ENCODE measurements at places on chromosomes 12 and 14.

DNA sequence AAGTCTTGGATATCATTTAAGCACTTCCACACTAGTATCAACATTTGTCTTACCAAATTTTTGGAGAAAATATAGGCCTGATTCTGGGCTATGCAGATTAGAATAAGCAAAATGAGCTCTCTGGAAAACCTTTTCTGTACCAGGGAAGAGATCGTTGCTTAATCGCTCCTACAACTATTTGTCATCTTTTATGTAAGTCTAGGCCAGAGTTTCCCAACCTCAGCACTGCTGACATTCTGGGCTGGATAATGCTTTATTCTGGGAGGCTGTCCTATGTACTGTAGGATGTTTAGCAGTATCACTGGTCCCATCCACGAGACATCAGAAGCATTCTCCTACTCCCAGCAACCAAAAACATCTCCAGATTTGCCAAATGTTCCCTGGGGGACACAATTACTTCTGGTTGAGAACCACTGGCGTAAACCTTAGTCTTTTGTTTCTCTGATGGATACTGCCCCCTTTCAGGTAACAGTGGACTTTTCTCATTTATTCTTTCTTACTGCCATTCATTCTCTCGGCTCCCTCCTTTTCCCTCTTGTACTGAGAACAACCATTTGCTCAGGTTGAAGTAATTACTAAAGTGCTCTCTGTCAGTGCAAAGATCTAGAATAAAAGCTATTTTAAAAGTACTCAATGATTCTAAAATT, 316.9 kb upstream of the E2F7 start:
- H3K27ac ChIP-seq, result no peak overlapping the region
- H3K36me3 ChIP-seq, result no peaks in the 10 kb centered on the region
- DNase-seq, result no peak
- H3K4me1 ChIP-seq, result no peaks in the 10 kb centered on the region
- H3K4me3 ChIP-seq, result no peak overlapping the region

DNA sequence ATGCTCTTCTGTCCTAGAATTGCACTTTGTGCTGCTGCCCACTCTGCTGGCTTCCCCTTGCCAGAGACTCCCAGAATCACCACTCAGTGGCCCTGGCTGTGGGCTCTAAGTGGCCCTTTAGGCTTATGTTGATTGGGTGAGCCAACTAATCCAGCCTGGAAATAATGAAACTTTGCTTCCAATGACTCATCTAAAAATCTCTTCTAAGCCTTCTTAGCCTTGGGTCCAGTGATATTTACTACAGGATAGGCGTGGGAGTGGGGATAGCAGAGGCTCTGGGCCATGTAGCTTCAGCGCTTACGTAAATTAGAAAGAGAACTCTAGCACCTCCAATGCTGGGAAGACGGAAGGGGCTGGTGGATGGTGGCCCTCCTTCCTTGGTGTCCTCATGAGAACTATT, 137.9 kb downstream of the TTC8 start:
- no peaks in the 10 kb centered on the region for H3K36me3 ChIP-seq
- H3K4me1 ChIP-seq, result no peaks in the 10 kb centered on the region
- no peaks in the 10 kb centered on the region for H3K27me3 ChIP-seq
- H3K27ac ChIP-seq, result no peak overlapping the region
- H3K4me3 ChIP-seq, result no peak overlapping the region

DNA sequence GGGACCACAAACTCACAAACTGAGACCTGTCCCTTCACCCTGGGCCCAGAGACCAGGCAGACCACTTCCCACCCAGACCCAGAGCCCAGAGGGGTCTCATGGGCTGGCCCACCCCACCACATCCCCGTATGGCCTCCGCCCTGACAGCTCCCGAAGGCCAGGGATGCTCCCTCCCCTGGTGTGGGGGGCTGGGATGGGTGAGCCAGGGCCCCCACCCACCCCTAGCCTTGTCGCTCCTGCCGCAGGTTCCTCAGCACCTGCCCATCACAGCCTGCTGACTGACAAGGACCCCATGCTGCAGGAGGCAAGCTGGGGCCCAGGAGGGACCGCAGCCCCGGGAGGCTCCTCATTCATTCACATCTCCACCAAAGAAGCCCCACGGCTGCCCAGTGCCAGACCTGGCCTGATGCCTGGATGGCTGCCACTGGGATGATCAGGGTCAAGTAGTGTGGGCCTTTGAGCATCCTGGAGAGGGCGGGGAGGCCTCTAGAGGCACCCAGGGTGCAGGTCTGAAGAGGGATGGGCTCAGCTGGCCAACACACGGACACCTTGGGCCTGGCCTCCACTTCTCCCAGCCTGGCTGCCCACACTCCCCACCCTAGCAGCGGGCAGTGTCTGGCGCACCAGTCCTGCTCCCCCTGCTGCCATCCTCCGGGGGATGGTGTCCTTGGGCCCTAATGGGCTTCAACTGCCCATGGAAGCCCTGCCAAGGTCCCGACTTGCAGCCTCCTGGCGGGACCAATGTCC, 24.7 kb upstream of the GPR132 start:
- no peak for DNase-seq
- H3K4me1 ChIP-seq, result peaks cover 9% of the 10 kb centered on the region
- H3K27ac ChIP-seq, result no peak overlapping the region

DNA sequence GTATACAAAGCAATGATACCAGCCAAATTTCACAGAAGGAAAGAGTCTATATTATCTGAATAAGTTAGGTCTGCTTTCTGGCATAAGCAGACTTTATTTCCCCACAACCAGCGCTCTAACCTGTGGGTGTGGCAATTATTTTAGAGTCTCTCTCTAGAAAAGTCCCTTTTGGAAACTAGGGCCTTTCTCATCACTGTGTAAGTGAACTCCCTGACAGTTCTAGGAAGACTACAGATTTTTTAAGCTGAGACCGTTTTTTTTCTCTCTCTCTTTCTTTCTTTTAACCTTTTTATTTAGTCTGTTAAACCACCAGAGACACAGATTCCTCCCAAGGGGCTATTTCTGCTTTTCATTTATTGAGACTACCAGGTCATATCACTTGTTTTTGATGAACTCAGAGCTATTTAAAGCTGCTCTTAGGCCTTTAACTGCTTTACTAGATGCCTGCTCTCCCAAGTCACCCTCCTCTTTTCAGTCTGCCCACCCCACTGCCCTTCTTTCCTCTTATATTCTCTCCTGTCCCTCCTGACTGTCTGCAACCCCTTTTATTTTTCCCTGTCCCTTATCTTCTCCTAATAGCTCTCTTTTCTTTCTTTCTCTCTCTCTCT, 69.2 kb upstream of the ARHGAP5 start:
- H3K27ac ChIP-seq, result no peak overlapping the region
- no peak for DNase-seq
- 0 out of 2 replicates have a peak, but pooled peaks cover 2% of the 10 kb centered on the region for H3K4me1 ChIP-seq
- H3K36me3 ChIP-seq, result no peaks in the 10 kb centered on the region
- H3K4me3 ChIP-seq, result no peak overlapping the region
- no peaks in the 10 kb centered on the region for H3K27me3 ChIP-seq
